ENCODE measurements at places on chromosomes 6 and 20.

DNA sequence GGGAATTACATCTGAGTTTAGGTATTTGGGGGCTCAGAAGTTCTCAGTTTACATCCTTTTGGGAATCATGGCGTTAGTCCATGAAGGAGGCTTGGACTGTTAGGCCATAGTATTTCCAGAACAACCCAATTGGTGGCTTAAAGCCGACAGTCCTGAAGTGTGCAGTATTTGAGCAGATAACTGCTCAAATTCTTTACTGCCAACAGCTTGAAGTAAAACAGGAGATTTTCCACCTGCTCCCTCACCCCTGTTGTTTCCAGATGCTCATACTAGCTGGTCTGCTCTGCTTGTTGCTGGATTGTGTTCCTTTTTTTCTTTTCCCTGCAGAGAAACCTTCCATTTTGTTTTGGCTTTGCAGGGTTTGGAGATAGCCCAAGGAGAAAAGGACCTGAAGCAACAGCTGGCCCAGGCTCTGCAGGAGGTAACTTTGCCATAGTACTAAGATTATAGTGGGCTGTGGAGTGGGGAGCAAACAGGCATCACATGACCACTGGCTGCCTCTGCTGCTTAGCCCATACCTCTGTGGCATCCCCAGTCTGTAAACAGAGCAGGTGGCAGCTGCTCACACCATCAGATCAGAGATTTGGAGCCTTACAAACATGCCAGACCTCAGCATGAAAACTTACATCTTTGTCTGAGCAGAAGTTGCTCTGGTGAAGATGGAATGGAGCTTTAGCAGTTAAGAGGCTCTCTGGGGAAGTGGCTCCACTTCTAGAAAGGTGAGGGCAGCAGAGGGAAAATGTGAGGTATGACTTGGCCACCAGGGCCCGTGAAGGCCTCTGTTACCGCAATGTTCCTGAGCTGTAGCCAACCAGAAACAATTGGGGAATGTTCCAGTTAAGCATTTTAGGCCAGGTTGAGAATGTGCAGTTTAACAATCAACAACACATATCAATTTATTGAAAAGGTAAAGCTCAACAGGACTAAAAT, 17.6 kb downstream of the RNF8 start:
- no peak for DNase-seq

DNA sequence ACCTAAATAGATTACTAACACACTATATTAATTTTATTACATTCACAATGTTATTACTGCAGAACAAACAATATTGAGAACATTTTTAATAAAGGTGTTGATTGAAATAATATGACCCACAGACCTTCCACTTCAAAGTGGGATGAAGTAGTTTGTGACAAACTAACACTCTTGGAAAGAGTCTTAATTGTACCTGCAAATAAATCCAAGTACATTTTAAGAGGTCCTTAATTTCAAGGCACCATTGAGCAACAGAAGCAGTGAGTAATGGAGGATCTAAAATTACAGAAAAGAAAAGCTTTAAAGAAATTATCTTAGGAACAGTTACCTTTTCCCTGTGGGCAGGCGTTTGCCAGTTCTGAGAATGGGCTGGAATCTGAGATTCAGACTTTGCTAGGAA, 140.2 kb downstream of the MMUT start:
- no peak for DNase-seq

GRCh38 chr6:147407571-147407970, 100.9 kb upstream of the SAMD5 start:
- no peak for DNase-seq

- no peak for DNase-seq
Measured at GRCh38 chr20:11057624-11058023, 383.8 kb upstream of the JAG1 start.

DNA sequence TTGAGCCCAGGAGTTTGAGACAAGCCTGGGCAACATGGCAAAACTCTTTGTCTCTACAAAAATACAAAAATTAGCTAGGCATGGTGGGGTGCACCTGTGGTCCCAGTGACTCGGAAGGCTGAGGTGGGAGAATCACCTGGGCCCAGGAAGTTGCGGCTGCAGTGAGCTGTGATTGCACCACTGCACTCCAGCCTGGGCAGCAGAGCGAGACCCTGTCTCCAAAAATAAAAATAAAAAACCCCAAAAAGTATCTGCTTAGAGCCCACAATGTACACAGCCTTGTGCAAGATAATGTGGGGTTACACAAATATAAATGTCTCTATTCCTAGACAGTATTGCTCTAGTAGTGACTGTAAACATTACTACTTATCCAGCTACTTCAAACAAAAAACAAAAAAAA, 5.9 kb downstream of the ESF1 start:
- DNase-seq: no peak

- DNase-seq: no peak
Measured at GRCh38 chr6:55536391-55536956, 42.5 kb downstream of the HMGCLL1 start.

- DNase-seq: no peak
Measured at GRCh38 chr6:117938311-117938995, 31.4 kb downstream of the SLC35F1 start.

DNA sequence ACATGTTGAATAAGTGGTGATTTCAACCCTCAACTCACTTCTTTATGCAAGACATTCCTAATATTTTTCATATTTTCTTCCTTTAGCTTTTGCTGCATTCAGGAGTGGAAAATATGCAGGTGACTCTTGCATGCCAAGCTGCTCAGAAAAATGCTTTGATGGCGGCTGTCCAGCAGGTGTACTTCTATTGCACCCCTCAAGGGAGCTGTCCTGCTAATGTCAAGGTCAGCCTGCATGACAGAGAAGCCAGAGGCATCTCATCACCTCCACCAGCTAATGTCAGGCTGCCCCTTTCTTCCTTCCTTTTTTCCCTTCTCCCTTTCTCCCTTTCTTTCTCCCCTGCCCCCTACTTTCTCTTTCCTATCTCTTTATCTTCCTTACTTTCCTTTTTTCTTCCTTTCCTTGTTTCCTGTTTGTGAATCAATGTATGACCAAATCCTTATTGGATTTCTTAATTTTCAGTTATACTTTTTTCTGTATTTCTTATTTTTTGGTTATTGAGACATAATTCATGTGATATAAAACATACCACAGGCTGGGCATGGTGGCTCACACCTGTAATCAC, 112.2 kb downstream of the CD164 start:
- DNase-seq: no peak

DNA sequence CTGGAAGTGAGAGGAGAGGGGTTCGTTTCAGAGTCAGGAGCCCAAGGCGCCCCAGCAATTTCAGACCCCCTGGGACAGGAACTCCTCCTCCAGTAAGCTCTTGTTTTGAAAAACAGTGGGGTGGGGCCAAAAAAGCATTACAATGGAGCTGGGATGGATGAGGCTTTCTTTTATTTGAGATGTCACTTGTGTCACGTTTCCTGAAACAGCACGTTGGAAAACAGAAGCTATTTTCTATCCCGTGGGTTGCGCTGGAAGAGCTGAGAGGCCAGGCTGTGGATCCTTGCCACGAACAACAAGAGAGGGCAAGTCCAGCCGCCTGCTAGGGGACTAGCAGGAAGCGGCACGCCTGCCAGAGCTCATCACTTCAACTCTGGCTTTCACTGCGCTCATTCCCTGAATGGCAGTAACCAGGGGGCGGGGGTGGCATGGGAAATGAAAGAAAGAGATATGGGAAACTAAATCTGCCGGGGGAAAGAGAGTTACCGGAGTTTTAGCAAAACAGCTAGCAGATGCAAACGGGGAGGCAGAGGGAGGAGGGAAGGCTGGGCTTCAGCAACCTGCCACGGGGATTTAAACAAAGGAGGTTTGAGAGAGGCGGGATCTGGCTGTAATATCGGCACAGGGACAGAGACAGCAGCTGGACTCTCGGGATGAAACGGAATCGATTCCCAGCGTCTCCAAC, 34.6 kb downstream of the GCNT2 start:
- DNase-seq: no peak

DNA sequence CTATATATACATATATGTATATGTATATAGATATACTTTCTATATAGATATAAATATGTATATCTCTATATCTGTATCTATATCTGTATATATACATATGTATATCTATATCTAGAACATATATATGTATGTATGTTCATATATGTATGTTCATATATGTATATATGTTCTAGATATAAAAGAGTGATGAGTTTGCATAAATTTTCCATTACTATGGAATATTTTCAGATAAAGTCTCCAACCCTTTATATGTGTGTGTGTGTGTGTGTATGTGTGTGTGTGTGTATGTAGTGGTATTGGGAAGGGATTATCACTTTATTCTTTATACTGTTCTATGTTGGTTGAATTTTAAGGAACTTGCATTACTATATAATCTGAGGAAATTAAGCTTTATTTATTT, 33.3 kb downstream of the SYNE1 start:
- no peak for DNase-seq

- no peak for DNase-seq
Measured at GRCh38 chr6:111711476-111711875, 105.8 kb upstream of the TRAF3IP2 start.

DNA sequence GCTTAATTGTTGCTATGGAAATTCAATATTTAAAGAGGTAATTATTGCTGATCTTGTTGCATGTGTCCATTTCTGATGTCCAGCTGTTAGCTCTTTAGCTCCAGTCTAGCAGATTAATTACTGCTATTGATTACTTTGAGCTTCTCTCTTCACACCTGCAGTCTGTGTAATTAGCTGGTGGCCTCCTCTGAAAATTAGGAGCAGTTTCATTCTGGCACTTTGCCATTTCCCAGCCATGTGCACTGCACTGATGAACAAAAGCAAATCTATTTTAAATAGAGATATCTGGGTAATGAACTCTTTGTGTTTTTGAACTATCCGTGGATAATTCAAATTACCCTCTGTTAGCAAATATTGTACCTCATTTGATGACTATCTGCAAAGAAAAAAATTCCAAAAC, 275.9 kb downstream of the RNF144B start:
- DNase-seq: no peak

Measured in stimulated activated CD8-positive, alpha-beta memory T cell treated with anti-CD3 and anti-CD28 coated beads, Interleukin-15, amount 100 ng/mL, for 24 hours (primary cell).